ENCODE measurements at places on chromosomes 1 and 21. TPM values are rescaled to one million over a fixed set of nuclear protein-coding genes. Genes with fewer than 3 reads are reported as not detected.

- DNase-seq, result no peak
Observed at GRCh38 chr21:15870819-15871218, 141.0 kb downstream of the USP25 start.

DNA sequence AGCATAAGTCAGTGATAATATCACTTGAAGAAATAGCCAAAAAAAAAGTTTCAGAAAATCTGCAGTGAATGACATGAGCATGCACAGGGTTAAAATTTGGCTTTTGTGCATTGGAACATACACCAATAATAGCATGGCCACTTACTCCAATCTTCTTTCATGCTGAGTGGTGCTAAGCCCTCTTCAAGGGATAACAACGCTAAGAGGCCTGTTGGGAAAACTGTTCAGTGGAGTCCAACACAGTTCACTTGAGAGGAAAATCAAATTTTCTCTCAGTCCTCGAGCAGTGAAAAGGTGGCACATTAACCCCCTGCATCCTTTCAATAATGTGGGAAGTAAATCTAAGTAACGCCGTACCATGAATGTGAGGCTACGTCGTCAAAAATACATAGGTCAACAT is 264.7 kb downstream of the SPATA17 start:
- DNase-seq, result no peak

Gene DNAI4
- polyA plus RNA-seq, result 15.5 TPM

- no peak for DNase-seq
Observed at GRCh38 chr21:28770867-28771661, 221.6 kb downstream of the LTN1 start.

Gene ETNK2
- 22.7 TPM for polyA plus RNA-seq

DNA sequence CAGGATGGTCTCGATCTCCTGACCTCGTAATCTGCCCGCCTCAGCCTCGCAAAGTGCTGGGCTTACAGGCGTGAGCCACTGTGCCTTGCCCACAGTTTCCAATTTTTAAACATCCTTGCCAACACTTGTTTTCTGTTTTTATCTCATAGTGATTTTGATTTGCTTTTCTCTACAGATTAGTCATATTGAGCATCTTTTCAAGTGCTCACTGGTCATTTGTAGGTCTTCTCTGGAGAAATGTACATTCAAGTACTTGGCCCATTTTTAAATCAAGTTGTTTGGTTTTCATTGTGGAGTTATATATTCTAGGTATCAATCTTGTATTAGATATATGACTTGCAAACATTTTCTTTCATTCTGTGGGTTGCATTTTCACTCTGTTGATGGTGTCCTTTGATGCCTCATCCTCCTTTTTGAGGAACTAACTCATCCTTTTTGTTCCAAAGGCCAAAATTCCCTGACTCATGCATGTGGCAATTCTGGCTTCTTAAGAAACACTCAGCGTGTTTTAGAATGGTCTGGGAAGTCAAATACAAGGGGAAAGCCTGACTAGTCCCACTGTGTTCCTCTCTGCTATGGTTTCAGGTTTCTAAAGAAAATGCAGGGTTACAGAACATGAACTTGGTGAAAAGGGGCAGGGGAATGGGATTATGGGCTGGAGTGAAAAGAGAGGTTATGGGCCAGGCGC is 37.3 kb downstream of the PTAFR start:
- DNase-seq, result no peak

Gene SYPL2
- 16.4 TPM for polyA plus RNA-seq

Gene OR6N1
- polyA plus RNA-seq, result not detected

GRCh38 chr21:14691914-14692313 is 145.8 kb upstream of the SAMSN1 start:
- no peak for DNase-seq

GRCh38 chr21:39730418-39731157 is 14.4 kb upstream of the IGSF5 start:
- no peak for DNase-seq

Gene NPL
- polyA plus RNA-seq, result 12.3 TPM

GRCh38 chr1:201731142-201731541 is 97.8 kb upstream of the IPO9 start:
- no peak for DNase-seq

GRCh38 chr1:183807549-183808168 is 2.7 kb downstream of the RGL1 start:
- no peak for DNase-seq

Gene SPRR1B
- not detected for polyA plus RNA-seq

GRCh38 chr1:174766727-174767126 is 233.0 kb upstream of the CACYBP start:
- DNase-seq, result no peak

Gene OR2M7
- polyA plus RNA-seq, result not detected

- DNase-seq, result no peak
Observed at GRCh38 chr1:243732637-243733036, 117.4 kb downstream of the AKT3 start.

DNA sequence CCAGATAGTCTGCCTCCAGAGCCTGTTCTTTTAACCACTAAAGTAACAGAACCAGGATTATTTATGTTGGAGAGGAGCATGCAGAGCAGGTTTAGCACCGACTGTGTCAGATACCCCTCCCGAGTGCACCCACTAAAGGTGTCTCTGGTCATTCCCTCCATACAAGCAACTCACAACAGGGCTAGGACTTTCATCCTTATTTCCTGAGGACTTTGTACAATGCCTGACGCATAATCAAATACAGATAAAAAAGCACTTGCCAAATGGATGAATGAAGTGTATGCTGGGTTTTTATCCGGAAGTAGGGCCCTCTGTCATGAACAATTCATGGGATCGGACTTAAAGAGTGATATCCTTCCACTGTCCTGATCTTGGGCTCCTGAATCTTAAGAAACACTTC is 26.0 kb downstream of the RPL5 start:
- no peak for DNase-seq

Gene GPR25
- polyA plus RNA-seq, result not detected

- DNase-seq, result no peak
Observed at GRCh38 chr1:238063454-238063853, 172.7 kb upstream of the ZP4 start.

Gene NBPF4
- polyA plus RNA-seq, result not detected

DNA sequence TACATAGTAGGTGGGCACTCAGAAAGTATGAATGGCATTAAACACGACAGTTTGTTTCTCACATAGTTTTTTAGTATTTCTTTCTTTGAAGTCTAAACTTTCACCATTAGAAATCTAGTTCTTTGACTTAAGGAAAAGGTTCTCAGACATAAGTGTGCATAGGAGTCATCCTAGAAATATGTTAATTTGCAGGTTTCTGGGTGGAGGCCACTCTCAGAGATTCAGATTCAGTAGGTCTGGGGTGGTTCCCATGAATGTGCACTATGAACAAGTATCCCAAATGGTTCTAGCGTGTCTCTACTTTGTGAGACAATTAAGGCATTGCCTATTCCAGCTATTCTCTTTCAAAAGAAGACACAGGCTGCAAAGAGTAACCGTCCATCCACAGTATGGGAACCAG is 119.3 kb downstream of the NGF start:
- DNase-seq, result no peak

GRCh38 chr1:199287206-199287605 is 648.4 kb downstream of the PTPRC start:
- peak; percentile 19 for DNase-seq

Gene FAM20B
- polyA plus RNA-seq, result 49.3 TPM

DNA sequence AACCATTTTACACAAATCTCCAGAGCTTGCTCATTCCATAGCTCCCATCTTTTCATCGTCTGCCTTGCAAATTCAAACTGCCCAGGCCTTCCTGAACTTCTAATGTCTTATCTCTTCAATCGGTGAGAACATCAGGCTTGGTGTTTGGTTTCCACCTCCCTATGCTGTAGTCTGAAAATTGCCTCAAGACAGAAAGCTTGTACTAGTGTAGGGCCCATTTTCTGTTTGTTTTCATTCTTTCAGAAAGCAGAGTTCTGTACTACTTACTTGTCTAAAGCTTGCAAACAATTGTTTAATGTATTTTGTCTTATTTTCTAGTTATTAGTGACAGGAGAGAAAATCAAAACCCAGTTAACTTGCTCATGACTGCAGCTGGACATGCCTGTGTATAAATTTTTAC is 16.8 kb downstream of the HOOK1 start:
- DNase-seq, result no peak

Gene KCNA3
- 0.14 TPM for polyA plus RNA-seq

DNA sequence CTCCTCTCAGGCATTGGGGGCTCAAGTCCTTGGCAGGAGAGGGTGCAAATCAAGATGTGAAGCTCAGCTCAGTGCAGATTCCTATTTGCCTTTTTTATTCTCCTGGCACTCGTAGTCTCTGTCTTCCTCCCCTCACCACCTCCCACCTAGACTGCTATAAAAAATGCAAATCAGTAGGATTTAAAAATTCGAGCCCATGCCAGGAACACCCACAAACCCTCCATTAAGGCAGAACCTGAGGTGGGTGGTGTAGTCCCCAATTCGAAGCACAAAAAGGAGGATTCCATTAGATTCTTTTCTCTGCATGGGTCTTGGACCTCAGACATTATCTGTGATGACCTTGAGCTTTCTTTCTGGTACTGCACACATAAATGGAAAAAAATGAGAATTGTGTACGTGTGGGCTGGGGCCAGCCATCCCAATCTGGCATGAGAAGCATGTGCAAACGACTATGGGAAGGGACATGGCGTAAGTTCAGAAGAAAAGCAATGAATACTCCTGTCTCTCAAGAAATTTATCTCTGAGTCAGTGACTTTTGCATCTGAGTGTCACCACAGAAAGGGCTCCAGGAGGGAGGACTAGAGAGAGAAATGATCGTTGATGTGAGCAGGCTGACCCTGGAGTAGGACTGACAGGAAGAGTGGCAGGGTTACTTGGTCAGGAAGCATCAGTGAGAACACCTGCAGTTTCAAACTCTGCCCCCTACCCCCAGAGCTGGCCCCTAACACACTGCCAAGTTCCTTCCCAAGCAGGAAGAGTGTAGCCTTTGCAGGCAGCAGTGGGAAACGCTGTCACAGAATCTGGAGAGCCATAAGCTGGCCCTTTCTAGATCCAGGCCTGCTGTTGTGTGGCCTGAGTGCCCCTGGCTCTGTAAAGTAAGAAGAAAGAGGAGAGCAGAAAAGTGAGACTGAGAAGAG is 1.7 kb downstream of the INKA2 start:
- DNase-seq, result no peak

- DNase-seq, result no peak
Observed at GRCh38 chr1:21269461-21270085, 20.7 kb downstream of the ECE1 start.

GRCh38 chr1:99004254-99004860 is 304 bp downstream of the PLPPR5 start:
- no peak for DNase-seq

GRCh38 chr1:64965366-64966157 is 787 bp downstream of the JAK1 start:
- peak; percentile 45 for DNase-seq

Gene RGS2
- polyA plus RNA-seq, result 46.3 TPM

Gene MYCL
- polyA plus RNA-seq, result 7.1 TPM

DNA sequence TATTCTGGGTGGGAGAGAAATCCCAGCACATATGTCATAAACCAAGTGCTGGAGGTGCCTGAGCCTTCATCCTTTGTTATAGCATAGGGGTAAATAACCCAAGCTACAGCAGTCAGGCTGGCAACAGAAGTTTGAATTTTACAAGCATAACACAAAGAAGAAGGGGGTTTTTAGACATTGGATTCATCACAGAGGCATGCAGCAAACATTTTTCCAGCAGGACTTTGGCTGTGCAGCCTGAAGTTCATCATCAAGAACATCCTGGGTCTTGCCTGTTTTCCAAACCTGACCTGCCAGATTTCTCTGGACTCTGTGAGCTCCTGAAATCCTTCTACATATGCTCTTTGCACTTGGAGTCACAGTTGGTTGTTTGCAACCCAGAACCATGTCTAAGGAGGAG is 16.2 kb downstream of the PTGER3 start:
- DNase-seq, result no peak

DNA sequence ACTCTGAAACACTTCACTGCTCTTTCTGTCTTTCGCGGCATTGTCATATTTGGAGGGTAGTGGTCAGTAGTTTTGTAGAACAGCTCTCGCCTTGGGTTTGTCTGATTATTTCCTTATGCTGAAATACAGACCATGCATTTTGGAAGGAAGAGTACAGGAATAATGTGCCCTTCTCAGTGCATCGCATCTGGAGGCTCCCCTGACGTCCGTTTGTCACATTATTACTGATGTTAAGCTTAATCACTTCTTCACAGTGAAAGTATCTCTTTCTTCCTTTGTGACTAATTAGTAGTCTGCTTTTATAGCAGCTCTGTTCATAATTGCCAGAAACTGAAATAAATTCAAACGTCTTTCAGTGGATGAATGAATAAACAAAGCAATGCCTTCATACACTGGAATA is 85.7 kb upstream of the CXADR start:
- DNase-seq, result no peak
